Activated CD4-positive, alpha-beta T cell treated with anti-CD3 and anti-CD28 coated beads, Interleukin-2, amount 10 ng/mL, durations not matched to agents 7 days and 5 days (primary cell): ENCODE measurements at places on chromosomes 3 and 15.

GRCh38 chr15:41799488-41799805 is 25.2 kb downstream of the MAPKBP1 start:
- no peak for DNase-seq

DNA sequence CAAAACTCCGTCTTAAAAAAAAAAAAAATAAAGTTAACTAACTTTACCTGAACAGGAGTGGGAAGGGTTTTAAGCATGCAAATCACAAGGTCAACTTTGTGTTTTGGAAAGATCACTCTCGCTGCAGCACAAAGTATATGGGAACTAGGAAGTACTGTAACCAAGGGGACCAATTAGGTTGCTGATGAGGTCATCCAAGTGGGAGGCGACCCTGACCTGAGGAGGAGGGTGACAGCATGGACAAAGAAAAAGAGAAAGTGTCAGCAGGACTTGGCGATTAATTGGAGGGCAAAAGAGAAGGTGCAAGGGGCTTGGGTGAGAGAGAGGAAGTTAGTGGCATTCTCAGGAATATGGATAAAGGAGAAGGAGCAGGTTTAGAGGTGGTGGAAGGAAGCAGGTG is 89.5 kb upstream of the ZBED2 start:
- no peak for DNase-seq

DNA sequence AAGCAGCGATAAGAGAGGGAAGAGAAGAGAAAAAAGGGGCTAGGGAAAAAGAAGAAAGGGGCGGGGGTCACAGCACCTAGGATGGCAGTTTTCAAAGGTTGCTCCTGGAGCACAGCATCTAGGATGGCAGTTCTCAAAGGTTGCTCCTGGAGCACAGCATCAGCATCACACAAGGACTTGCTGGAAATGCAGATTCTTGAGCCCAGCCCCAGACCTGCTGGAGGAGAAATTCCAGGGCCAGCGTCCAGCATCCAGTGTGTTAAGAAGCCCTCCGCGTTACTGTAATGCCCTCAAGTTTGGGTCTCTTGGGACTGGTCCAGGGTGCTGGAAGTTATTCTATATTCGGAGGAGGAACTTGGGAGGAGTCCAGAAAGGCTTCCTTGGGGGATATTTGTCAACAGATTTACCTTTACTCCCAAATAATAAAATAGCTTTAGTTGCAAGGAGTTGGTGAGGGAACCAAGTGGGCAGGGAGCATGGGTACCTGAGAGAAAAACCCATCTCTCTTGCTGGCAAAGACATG is 519.4 kb downstream of the SHQ1 start:
- no peak for DNase-seq

- DNase-seq = no peak
Observed at GRCh38 chr3:193563426-193563825, 8.7 kb upstream of the ATP13A4 start.

DNA sequence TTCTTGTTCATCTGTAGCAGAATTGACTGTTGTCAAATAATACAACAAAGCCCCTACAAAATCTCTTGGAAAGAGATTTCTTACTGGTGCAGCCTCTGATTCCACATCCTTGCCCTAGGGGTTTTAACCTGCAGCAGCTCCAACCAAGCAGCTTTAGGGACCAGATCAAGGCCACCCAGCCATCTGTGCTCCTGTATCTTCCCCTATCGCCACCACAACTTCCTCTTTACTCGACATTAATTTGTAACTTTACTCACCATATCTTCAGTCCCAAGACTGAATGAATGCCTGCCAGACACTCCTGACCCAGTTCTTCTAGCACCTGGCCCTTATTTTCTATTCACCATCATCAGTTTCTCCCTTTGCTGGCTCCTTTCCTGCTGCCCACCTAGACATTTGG is 156.6 kb upstream of the IL12A start:
- no peak for DNase-seq

DNA sequence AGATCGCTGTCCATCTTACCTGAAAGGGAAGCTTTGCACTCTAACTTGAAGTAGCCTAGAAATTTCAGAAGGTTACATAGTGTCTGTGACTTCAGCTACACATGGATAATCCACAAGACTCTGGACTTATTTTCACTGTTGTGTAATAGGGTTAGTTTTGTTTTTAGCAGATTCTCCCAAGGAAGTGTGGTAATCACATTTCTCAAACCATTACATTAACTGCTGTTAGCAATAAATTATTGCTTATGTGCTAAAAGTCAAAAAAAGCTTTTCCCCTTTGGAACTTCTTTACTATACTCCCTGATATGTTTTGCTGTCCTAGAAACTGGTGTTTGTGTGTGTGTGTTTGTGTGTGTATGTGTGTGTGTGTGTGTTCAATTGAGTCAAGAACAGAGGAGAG is 351.8 kb upstream of the TPRG1 start:
- no peak for DNase-seq

GRCh38 chr15:95323796-95324195 is 1006.7 kb upstream of the NR2F2 start:
- no peak for DNase-seq

GRCh38 chr3:138195481-138195880 is 8.4 kb downstream of the ARMC8 start:
- no peak for DNase-seq

- DNase-seq = no peak
Observed at GRCh38 chr3:53238051-53238850, 17.6 kb downstream of the TKT start.

DNA sequence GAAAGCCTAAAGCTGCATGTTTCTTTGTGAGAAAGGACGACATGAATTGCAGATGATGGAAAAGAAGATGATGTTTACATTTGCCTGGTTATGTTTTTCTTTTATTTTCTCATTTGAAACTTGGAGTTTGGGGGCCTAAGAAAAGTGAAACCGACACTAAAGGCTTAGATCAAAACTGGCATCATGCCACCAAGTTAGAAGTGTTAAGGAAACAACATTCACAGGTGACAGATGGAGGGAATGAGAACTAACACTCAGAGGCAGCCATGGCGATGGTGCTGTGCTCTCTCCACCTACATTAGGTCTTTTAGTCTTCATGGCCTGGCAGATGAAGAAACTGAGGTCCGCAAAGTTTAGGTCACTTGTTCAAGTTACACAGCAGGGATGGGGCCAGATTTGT is 923.6 kb downstream of the TUSC7 start:
- DNase-seq = no peak

DNA sequence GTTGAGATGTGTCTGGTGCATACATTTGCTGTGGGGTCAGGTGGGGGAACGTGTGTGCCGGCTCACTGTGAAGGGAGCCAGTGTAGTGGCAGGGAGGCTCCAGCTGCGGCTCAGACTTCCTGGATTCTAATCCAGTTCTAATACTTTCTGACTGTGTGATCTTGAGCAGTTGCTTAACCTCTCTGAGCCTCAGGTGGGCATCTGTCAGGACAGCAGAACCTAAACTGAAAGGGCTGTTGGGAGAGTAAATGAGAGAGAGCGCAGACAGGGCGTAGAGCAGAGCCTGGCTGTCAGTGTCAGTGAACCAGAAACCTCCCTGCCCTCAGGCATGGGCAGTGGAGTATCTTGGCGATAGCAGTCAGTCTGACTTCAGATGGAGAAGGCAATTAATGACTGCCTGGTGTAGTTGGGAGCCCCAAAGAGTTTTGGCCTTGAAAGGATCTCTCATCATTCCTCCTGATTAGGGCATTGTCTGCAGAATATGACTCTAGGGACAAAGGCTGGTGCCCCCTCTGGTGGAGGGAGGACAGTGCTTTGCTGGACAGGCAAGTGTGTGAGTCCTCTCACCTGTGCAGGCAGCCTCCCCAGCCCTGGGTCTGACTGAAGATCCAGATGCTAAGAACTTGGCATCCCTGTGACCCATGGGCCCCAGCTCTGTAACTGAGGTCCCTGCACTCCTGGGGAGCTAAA is 9.6 kb downstream of the KBTBD13 start:
- peak; percentile 16 for DNase-seq

- no peak for DNase-seq
Observed at GRCh38 chr3:123656691-123657090, 71.8 kb upstream of the HACD2 start.

DNA sequence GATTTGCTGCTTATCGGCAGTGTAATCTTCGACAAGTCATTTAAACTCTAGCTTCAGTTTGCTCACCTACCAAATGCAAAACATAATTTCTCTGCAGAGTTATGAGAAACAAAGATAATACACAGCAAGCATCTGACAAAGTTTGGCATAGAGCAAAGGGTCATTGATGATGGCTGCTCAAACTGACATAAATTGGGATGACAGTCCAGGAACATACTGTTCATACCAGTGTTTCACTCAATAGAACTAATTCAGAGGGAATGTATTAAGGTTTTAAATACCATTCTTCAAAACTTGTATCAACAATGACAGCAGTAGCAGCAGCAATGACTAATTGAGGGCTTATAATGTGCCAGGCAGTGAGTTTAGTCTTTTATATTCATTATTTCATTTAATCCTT is 137.6 kb downstream of the SPATA16 start:
- no peak for DNase-seq

GRCh38 chr3:32321095-32321790 is 70.4 kb upstream of the CMTM7 start:
- DNase-seq = no peak

- peak; percentile 35 for DNase-seq
Observed at GRCh38 chr15:80418892-80419537, 14.8 kb downstream of the ARNT2 start.

- no peak for DNase-seq
Observed at GRCh38 chr3:44252332-44252959, 10.8 kb downstream of the TOPAZ1 start.

- no peak for DNase-seq
Observed at GRCh38 chr3:158774965-158775364, 26.9 kb upstream of the MFSD1 start.

GRCh38 chr15:78629031-78629715 is 8.4 kb upstream of the CHRNA3 start:
- no peak for DNase-seq

GRCh38 chr3:132723024-132723950 is 1.1 kb upstream of the NPHP3 start:
- no peak for DNase-seq

- DNase-seq = no peak
Observed at GRCh38 chr3:42659451-42660130, 6.1 kb downstream of the ZBTB47 start.

DNA sequence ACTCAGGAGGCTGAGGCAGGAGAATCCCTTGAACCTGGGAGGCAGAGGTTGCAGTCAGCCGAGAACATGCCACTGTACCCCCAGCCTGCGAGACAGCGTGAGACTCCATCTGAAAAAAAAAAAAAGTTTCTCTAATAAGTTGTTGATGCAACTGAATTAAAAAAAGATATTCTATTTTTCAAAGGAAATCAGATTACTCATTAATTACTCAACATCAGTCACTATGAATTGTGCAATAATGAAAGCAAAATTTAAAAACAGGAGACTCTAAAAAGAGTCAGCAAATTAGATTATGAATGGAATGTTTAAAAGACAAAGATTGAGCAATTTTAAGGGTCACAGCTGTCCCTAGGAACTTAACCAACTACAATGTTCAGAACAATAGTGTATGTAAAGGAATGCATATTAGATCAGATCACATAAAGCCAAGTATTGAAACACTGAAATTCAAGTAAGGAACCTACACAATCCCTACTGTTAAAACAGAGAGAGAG is 60.2 kb upstream of the SLC4A7 start:
- no peak for DNase-seq

- no peak for DNase-seq
Observed at GRCh38 chr3:191901741-191902140, 440.8 kb downstream of the PYDC2 start.

GRCh38 chr3:48441940-48442339 is 1.9 kb downstream of the TMA7 start:
- no peak for DNase-seq

- no peak for DNase-seq
Observed at GRCh38 chr15:36757189-36757814, 177.9 kb downstream of the CDIN1 start.

GRCh38 chr3:13479332-13479581 is 849 bp upstream of the HDAC11 start:
- DNase-seq = no peak

DNA sequence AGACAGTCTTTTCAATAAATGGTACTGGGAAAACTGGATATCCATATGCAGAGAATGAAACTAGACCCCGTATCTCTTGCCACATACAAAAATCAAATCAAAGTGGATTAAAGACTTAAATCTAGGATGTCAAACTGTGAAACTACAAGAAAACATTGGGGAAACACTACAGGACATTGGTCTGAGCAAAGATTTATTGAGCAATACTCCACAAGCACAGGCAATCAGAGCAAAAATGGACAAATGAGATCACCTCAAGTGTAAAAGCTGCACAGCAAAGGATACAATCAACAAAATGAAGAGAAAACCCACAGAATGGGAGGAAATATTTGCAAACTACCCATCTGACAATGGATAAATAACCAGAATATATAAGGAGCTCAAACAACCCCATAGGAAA is 38.4 kb upstream of the MBNL1 start:
- DNase-seq = no peak

GRCh38 chr15:59833366-59833765 is 144.2 kb upstream of the BNIP2 start:
- DNase-seq = no peak

- no peak for DNase-seq
Observed at GRCh38 chr3:192706272-192706671, 21.1 kb downstream of the FGF12 start.

DNA sequence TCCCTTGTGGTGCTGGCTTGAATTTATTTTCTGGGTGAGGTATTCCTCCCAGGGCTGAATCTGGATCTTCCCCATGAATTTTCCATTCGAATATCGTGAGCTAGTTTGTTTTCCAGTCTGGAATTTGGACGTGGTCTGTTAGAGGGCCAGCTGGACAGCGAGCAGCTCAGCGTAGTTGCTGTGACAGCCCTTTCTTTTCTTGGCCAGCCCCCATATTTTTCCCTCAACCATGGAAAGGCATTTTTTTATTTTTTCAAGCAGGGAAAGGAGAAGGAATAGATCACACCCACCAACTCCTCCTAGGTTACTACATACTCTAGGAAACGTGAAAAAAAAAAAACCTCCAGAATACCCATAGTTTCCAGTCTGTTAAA is 152.0 kb downstream of the KLHL25 start:
- DNase-seq = no peak

DNA sequence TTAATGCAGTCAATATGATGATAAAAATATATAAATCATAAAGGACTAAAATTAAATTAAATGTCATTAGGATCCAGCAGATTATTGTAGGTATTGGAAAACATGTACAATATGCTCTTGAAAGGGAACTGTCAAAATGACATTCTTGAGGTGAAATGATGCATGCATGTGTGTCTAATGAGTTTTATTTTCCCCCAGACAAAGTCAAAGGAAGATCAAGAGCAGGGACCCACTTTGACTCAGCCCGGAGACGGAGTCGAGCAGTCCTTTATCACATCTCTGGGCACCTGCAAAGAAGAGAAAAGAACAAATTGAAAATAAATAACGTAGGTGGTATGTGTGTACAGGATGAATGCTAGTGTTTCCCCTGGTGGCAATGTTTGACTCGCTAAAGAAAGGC is 194.1 kb downstream of the KCNH8 start:
- DNase-seq = no peak

- no peak for DNase-seq
Observed at GRCh38 chr15:40085266-40085665, 23.4 kb downstream of the BMF start.

GRCh38 chr3:141643391-141643790 is 94.7 kb upstream of the RNF7 start:
- no peak for DNase-seq

- DNase-seq = no peak
Observed at GRCh38 chr15:101104141-101104540, 147.7 kb downstream of the CHSY1 start.

- DNase-seq = no peak
Observed at GRCh38 chr3:9330166-9330703, 32.6 kb upstream of the THUMPD3 start.
